Activated CD8-positive, alpha-beta memory T cell treated with anti-CD3 and anti-CD28 coated beads, Interleukin-2, amount 50 U/mL, for 4 hours (primary cell): ENCODE measurements at places on chromosomes 3 and 15.

- DNase-seq: no peak
Observed at GRCh38 chr3:140430494-140430893, 247.4 kb upstream of the TRIM42 start.

DNA sequence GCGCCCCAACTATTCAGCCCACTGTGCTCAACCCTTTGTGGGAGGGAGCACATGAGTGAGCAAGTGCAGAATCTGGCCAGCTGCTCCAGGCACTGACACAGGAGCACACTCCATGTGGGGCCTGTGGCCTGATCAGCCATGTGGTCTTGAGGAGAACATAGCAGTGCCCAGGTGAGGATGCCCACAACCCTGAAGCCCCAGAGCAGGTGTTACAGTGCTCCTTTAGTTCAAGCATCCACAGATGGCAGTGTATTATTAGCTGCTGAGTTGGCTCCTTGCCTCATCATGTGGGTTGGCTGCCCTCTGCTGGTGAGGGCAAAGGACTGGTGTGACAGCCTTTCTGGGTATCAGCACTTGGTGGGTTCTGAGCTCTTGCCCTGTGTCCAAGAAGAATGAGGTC lies 1588.2 kb downstream of the SI start:
- DNase-seq: no peak

DNA sequence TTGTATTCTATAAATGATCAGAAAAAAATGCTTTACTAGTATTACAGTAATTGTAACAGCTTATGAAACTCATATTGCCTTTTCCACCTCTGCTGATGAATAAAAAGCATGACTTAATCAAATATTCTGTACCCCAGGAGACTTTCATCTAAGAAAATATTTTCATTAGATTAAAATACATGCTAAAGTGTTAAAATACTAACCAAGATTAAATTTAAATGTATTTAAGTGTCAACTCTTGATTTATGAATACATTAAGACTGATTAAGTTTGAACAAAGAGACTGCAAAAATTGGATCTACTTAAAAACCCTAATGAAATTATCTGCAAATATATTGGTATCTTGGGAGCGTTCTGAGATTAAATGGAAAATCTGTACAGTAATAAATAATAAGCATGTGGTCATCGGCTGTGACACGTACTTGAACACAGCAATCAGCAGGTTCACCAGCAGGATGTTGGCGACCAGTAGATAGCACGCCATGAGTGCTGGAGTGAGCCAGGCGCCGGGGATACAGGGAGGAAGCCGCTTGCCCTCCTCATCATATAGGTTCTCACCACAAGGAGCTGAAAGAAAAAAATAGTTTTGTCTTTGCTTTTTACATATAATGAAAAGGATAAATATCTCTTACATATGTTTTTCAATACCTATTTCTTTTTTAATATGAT lies 36.6 kb upstream of the MTMR10 start:
- DNase-seq: no peak

- no peak for DNase-seq
Observed at GRCh38 chr15:87493803-87494202, 762.7 kb downstream of the NTRK3 start.

DNA sequence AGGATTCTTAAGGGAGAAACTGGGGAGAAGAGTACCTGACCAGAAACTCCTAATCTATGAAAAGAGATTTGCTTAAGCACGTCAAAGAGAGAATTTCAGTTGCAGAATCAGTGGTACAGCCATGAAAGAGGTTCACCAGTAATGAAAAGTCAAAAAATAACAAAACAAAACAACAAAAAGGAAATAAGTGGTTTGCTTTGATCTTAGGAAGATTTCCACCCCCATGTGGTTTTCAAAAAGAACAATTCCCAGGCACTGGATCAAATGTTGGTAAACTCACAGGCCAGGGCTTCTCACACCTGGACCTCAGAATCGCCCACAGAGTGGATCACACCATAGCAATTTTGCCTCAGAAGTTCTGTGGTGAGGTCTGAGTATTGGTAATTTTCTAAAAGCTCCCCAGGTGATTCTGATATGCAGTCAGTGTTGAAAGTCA lies 67.5 kb downstream of the TMEM39A start:
- DNase-seq: no peak

DNA sequence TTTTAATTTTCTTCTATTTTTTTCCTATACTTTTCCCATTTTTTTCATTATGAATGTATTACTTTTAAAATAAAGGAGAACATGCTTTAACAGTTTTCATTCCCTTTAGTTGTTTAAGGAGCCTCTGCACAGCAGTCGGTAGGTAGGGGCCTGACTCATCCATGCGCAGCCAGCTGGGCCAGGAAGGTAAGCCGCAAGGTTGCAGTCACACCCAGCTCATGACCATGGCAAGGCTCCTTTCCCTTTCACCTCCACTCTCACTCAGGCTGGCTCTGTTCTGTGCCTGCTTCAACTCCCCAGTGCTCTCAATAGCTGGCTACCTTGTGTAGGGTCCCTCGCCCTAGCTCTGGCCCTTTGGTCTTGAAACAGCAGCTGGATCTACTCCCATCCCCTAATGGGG lies 17.4 kb upstream of the ANKRD34C start:
- DNase-seq: no peak

GRCh38 chr15:32657198-32657883 lies 15.8 kb downstream of the SCG5 start:
- DNase-seq: no peak

- DNase-seq: no peak
Observed at GRCh38 chr3:196624907-196625306, 14.6 kb upstream of the NRROS start.

GRCh38 chr3:37645517-37646380 lies 215.9 kb upstream of the CTDSPL start:
- DNase-seq: no peak

- DNase-seq: no peak
Observed at GRCh38 chr3:33117461-33117860, 3.6 kb downstream of the CRTAP start.

GRCh38 chr3:136106101-136106500 lies 90.0 kb downstream of the MSL2 start:
- no peak for DNase-seq

DNA sequence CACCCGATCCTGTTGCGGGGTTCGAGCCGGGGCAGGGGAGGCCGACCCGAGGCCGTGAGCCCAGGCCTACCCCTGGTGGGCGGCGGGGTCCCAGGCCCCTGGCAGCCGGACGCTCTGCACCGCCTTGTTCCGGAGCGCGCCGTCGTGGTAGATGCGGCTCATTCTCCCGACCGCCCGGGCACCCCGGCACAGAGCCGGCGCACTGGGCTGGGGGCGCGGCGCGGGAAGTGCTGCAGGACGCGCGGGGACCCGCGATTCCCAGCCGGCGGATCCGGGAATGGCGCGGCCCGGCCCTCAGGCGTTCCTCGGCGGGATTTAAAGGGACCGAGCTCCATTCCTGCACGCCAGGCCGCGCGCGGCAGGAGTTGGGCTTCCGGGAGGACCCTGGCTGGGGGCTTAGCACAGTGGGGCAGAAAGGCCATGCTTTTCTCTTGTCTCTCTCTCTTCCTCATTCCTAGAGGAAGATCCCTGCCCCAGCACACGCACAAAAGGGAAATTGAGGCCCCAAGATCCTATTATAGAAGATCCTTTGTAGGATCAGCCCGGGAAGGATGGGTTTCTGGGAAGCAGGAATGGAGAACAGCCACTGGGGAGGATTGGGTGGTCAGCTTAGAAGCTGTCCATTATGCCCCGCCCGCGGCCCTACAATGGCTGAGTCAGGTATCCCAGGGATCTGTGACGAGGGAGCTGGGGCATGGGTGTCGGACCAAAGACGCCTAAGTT lies at the start of gene ARPIN:
Gene ARPIN (minus strand): TSS at position 279 of the 723 bp plus-strand sequence. CDS start 117 bp downstream, at position 162.
- DNase-seq: no peak

- DNase-seq: no peak
Observed at GRCh38 chr3:133948996-133949395, 53.3 kb upstream of the RAB6B start.

GRCh38 chr3:141928631-141929270 lies 52.3 kb downstream of the ATP1B3 start:
- DNase-seq: no peak

- no peak for DNase-seq
Observed at GRCh38 chr15:78076231-78077052, 1.1 kb downstream of the TBC1D2B start.

GRCh38 chr3:168914662-168915061 lies 748.9 kb downstream of the MECOM start:
- no peak for DNase-seq

GRCh38 chr3:172511783-172512762 lies 11.2 kb downstream of the TNFSF10 start:
- peak; percentile 30 for DNase-seq

DNA sequence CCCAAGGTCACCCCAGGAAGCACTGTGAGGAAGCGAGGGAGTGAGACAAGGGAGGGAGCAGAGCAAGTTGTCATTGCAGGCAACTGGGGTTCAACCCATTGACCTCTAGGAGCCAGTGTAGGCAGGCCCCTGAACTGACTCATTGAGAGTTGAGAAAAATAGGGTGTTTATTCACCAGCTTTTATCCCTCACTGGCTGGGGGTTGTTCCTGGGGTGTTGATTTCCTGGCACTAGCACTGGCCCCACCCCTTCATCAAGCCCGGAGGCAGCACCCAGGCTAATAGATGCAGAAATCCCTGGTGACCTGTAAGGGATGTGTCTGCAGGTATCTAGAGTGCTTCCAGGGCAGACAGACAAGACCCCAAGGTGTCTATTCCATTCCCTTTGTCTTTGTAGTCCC lies 183.9 kb downstream of the ARRDC4 start:
- no peak for DNase-seq

DNA sequence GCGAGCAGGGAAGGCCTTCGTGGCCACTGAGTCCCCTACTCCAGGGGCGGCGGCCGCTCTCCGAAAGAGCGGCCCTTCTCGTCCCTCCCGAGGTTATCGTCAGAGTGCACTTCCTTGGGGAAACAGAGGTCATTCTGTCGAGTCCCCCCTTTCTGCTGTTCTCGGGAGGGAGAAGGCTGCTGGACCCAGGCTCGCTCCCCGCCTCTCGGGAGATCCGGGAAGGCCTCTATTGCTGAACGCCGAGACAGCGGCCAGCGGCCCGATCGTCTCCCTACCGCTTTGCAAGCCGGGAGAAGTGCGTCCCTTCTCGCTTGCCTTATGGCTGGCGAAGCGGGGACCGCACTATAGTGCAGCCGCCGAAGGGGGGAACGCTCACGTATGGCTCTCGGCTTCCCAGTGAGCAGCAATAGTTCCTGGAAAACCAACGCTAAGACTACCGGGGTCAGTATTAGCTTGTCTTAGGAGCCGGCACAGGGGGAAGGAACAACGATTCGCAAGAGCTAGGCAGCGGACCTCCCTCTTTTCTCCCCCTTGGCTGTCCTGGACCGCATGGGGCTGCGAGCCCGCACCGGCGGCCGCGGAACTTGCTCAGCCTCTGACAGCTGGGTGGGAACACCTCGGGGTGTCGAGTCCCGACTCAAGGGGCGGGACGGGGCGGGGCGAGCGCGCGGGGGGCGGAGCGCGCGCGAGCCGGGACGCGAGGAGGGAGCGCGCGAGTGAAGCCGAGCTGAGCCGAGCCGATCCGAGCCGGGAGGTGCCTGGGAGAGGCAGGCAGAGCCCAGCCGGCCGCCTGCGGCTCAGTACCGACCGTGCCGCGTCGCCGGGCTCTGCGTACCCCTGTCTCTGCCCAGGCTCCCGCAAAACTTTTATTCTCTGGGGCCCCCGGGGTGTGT lies 930 bp upstream of the PPM1L start:
- peak; percentile 91 for DNase-seq

- no peak for DNase-seq
Observed at GRCh38 chr3:32448686-32449474, 53.8 kb downstream of the CMTM6 start.

- DNase-seq: no peak
Observed at GRCh38 chr3:48999085-48999858, 7.9 kb upstream of the WDR6 start.

DNA sequence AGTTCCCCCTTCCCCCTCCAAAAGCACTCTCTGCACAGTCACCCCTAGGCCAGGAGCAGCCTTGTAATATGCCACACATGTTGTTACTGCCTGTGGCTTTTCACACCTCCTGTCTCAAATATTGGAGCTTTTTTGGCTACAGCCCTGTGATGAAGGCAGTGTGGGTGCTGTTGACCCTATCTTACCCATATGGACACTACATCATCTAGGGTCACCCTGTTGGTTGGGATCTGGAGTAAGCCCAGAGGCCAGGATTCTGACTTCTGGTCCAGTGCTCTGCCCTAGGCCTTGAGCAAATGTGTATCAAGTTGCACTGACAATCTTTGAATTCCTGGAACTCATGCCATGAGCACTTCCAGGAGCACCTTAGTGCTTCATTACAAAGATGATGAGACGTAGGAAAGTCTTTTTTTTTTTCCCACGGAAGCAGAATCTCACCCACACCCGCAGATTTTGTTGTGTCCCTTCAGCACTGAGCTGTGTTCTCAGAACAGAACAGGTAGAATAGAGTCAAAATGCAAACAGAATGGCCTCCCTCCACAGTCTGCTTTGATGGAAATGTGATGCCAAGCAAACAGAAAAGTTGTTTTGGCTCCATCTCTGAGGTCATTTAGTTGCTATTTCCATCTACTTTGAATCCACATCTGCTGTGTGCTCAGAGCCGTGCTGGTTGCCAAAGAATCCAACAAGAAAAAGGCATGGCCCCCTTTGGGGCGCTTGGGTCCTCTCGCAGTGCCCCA lies 49.6 kb downstream of the SMAD3 start:
- DNase-seq: no peak

- no peak for DNase-seq
Observed at GRCh38 chr3:110234831-110235230, 836.8 kb upstream of the NECTIN3 start.

GRCh38 chr3:126132751-126133511 lies 47.5 kb downstream of the ALDH1L1 start:
- DNase-seq: peak; percentile 8

- no peak for DNase-seq
Observed at GRCh38 chr3:166510382-166510781, 673.2 kb upstream of the BCHE start.

DNA sequence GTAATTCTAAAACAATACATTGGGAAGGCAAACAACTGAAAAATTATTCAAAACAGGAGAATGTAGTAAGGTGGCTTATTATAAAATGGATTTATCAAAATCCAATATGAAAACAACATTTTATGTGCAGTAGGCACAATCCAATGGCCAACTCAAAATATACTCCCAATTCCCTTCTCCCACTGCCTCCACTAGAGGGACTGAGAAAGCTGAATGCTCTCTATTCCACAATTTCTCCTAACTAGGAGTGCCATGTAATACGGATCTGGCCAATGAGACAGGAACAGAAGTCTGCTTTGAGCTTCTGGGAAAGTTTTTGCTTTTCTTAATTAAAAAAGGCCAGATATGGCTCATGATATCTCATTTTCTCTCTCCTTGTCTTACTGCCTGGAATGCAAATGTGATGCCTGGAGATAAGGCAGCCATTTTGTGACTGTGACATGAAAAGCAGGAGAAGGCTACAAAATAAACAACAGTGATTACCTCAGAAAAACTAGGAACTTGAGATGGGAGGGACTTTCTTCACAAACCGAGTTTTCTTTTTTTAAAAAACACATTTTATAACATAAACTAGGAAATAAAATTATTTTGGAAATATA lies 18.8 kb upstream of the VGLL4 start:
- no peak for DNase-seq

DNA sequence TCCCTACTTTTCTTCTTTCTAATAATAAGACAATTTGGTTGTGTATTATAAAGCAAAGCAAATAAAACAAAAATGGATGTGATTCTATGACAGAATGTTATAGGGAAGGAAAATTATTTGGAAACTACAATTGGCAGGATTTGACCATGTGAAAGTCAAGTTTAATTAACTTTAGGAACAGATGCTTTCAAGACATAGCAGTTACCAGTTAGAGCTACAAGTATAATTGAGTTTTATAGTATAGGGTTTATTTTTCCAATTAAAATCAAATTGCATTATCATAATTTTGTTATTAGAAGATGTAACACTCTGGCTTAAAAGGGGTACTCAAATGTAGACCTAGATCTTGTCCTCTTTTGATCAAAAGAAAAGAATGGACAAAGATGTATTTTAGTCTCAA lies 110.9 kb downstream of the ROBO2 start:
- DNase-seq: no peak
